ENCODE measurements at places on chromosomes 7 and 10.

- no peak for DNase-seq
These were observed 108.5 kb upstream of the TMEM168 start for GRCh38 chr7:112898432-112899290.

- no peak for DNase-seq
These were observed 30.7 kb downstream of the ST8SIA6 start for GRCh38 chr10:17423632-17424186.

GRCh38 chr10:49260644-49261296, 38.2 kb upstream of the C10orf71 start:
- DNase-seq = no peak

DNA sequence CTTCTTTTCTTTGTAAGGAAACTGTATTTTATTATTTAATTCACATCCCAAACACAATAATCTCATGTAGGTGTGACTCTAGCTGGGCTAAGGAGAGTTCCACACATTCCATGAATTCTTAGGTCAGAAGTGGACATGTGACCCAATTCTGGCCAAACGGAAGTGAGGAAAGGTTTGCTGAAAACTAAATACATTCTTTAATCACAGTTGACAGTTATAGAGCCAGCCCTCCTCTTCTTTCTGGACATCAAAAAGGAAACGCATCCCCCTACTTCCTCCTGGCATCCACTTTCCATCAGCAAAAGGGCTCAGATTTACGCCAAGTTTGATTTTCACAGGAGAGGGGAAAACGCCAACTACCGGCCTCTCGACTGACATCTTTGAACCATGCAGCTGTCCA, 774.4 kb upstream of the POM121L12 start:
- DNase-seq = no peak

- DNase-seq = no peak
These were observed 76.1 kb upstream of the DUSP5 start for GRCh38 chr10:110421512-110422138.
